ENCODE measurements at places on chromosomes 11 and 22. TPM values are rescaled to one million over a fixed set of nuclear protein-coding genes. Genes with fewer than 3 reads are reported as not detected.

DNA sequence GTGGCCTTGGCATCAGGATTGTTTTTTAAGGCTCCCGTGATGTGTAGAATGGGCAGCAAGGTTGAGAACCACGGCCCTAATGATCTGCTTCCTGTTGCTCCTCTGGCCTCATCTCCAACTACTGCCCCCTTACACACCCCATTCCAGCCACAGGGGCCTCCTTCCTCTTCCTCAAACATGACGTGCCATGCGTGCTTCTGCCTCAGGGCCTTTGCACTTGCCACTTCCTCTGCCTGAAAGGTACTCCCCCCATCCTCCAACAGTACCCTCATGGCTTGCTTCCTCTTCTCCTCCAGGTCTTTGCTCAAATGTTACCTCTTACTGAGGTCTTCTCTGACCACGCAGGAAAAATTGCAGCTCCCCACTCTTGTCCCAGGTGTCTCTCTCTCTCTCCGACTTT lies 93.9 kb upstream of the CSNK2A3 start:
- no peak for DNase-seq

GRCh38 chr11:92225125-92225567 lies 528 bp downstream of the FAT3 start:
- no peak for DNase-seq

Gene ARHGAP20
- 2.7 TPM for total RNA-seq

Gene MTFP1
- 20.0 TPM for total RNA-seq

GRCh38 chr11:6225024-6225423 lies 9.4 kb downstream of the FHIP1B start:
- no peak for DNase-seq

DNA sequence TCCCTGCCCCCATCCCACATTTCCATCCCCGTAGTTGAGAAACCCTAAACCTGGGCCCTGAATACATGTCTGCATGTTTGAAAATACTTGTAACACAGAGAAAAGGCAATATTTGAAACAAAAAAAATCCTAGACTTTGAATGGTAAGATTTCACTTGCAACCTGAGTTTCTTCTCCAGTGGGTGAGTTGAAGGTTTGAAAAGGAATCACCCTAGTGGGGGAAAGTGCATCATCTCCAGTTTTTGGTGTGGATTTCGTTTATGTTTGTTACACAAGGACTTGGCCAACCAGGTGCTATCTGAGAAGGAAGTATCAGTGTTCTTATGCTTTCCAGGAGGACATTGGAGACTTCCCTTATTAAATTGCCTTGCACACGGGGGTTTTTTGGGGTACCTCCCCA lies 90.4 kb downstream of the ABTB2 start:
- no peak for DNase-seq

Gene TMEM86A
- total RNA-seq: 20.1 TPM

GRCh38 chr22:21928048-21928447 lies 24.6 kb downstream of the PPM1F start:
- DNase-seq: no peak

- DNase-seq: no peak
Observed at GRCh38 chr22:48402591-48403031, 1425.1 kb downstream of the BRD1 start.

GRCh38 chr11:103546236-103546635 lies 437.0 kb downstream of the DYNC2H1 start:
- DNase-seq: no peak

DNA sequence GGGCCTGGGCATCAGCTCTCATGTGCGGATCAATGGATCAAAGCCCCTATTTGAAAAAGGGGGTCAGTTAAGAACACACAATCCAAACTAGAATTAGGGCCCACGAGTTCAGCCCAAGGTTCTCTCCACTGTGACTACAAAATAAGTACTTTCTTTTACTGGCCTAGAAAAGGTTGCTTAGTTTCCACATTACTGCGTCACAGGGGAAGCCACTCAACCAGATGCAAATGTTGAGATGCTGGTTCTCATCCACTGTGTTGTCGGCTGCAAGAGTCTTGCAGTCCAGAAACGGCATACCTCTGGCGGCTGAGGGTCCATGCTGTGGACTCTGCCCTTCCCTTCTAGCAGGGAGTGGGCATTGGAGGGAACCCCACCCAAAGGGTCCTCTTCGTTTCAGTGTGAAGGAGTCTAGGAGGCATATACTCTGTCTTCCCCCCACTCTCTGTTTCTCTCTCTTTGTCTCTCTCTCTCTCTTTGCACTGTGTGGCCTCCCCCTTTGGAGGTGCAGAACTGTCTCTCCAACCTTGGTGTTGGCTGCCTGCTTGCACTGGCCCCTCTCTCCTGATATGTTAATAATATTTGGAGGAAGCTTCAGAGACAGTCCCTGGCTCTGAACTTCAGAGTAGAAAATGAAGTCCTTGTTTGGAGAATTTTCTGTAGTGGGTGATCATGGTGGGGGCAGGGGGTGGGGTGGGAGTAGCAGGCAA lies 99.0 kb upstream of the NNMT start:
- DNase-seq: peak; percentile 27

GRCh38 chr22:27309697-27310096 lies 491.9 kb downstream of the MN1 start:
- no peak for DNase-seq

GRCh38 chr11:6443269-6444003 lies 2.6 kb upstream of the HPX start:
- DNase-seq: peak; percentile 56

Gene PATE2
- not detected for total RNA-seq

GRCh38 chr11:125842321-125842948 lies 9.3 kb downstream of the PATE4 start:
- no peak for DNase-seq

DNA sequence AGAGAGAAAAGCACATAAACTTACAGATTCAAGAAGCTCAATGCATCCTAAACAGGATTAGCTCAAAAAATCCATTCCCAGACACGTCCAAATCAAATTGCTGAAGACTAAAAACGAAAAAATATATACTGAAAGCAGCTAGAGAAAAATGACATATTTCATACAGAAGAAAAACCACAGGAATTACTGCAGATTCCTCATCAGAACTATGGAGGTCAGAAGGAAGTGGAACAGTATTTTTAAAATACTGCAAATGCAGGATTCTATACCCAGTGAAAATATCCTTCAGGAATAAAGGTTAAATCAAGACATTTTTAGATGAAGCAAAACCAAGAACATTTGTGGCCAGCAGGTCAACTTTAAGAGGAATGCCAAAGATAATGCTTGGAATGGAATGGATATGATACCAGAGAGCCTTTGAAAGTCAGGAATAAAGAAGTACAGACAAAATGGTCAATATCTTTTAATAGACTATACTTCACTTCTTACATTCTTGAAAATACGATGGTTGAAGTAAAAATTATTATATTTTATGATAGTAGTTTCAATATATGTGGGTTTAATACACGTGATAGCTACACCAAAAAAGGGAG lies 352.9 kb downstream of the CTTN start:
- DNase-seq: no peak

Gene RFPL1
- not detected for total RNA-seq

Gene TSKU
- 35.8 TPM for total RNA-seq

GRCh38 chr11:124551189-124551588 lies 7.7 kb upstream of the OR8B12 start:
- DNase-seq: no peak

DNA sequence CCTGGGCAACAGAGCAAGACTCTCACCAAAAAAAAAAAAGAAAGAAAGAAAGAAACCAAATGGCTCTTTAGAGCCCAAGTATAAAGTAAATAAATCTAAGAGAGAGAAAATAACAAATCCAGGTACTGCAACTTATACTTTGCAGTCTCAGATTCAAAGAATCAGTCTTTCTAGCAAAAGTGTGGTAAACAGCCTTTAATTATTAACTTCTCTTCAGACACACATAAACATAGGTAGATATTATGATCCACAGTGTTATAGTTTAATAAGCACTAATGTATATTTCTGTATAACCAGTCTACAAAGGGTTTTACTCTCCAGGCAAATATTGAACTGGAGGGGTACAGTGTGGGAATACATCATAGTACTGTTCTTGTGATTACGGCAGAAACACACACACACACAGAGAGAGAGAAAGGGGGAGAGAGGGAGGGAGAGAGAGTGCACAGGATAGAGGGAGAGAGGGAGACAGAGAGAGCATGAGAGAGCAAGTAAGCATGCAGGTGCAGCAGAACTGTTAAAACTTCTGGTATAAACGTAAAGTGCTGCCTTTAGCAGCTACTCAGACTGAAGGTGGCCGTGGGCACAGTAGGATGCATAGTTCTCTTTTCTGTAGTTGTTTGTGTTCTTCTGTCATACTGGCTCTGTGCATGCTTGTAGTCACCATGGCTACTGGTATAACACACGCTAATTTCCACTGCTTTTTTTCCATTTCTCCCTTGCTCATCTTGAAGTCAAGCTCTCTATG lies 32.3 kb downstream of the MTMR2 start:
- DNase-seq: no peak

- no peak for DNase-seq
Observed at GRCh38 chr11:113555071-113555619, 79.9 kb upstream of the DRD2 start.

DNA sequence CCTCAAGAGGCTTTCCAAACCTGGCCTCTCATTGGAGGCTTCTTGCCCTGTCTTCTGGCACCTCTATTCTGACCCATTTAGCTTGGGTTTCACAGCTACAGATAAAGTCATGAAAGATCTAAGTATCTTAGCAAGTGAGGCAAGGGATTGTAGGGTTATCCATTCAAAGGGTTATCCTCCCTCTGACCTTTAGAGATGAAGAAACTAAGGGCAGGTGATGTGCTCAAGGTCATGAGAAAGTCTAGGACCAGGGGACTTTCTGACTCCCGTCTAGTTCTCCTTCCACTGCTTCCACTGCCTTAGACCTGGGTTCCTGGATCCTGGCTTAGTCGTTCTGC lies 7.2 kb downstream of the PHOX2A start:
- DNase-seq: no peak

Gene OVOL1
- total RNA-seq: 3.5 TPM

DNA sequence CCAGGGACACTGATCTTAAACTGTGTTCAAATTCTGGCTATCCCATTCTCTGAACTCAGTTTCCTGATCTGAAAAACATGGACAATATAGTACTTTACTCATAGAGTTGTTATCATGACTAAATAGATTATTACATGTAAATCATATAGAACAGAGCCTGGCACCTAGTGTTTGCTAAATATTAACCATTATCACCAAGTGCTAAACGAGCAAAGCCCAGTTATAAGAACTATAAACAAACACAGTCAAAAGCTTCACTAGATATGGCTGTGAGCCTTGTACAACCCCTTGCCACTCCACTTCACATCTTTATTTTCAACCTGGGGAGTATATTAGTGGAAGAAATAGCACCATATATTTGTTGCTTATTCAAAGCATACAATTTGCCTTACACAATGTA lies 338.9 kb upstream of the CADM1 start:
- no peak for DNase-seq

DNA sequence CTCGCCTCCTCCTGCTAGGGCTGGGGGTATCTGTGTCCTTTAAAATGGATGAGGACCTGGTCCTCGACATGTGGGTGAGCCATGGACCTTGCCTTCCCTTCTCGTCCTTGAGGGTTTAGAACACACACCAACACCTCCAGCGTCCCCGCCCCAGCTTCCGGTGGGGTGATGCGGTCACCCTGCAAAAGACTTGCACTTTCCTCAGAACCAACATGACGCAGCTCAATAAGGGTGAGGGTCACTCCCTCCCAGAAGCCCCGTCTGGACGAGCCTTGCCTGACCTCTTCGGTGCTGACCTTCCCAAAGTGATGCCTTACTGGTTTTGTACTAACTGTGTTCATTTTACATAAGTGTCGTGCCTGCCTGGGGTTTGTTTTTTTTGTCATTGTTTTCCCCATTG lies 41.0 kb downstream of the DBX1 start:
- no peak for DNase-seq

Gene POU2AF3
- total RNA-seq: 14.0 TPM

- DNase-seq: no peak
Observed at GRCh38 chr11:2927851-2928604, 1.2 kb downstream of the PHLDA2 start.

GRCh38 chr11:10604340-10604748 lies 35.9 kb upstream of the LYVE1 start:
- no peak for DNase-seq

Gene CDHR5
- total RNA-seq: 89.6 TPM

GRCh38 chr22:30266445-30267381 lies at the start of gene OSM:
Gene OSM (minus strand): TSS chr22:30266851. CDS start chr22:30266799, 52 bp downstream.
- peak; percentile 63 for DNase-seq

DNA sequence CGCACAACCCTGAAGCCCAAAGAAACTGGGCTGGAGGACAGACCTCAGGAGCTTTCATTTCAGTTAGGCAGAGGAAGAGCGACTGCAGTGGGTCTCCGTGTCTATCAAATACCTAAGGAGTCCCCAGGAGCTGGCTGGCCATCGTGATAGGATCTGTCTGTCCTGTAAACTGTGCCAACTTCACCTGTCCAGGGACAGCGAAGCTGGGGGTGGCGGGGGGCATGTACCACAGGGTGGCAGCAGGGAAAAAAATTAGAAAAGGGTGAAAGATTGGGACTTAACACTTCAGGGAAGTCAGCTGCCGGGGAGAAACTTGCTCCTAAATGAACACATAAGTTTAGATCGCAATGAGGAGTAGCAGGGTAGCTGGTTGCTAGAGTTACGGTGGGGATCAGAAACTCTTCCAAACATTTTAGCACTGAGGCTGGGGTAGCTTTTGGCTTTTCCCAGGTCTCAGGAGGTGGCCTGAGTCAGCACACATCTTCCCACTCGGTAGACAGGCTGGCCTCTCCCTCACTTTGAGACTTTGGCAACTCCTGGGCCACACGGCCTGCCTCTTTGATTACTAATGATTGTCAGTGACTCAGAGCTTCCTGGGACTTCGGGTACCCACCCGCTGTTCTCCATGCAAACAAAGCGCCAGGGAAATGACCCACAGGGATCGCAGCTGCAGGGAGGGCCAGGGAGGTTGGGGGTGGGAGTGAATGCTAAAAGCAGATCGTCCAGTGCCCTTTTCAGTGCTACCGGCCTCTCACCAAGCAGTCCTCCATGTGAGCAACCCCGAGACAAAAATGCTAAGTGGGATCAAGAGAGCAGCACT lies 2.9 kb upstream of the MTFP1 start:
- DNase-seq: peak; percentile 79

GRCh38 chr11:64181506-64182411 lies 4.2 kb upstream of the STIP1 start:
- peak; percentile 94 for DNase-seq

Gene APOL1
- 145 TPM for total RNA-seq
